ENCODE measurements at places on chromosomes 2 and 18. TPM values are rescaled to one million over a fixed set of nuclear protein-coding genes. Genes with fewer than 3 reads are reported as not detected.

C2orf76 gene
- 10.5 TPM for total RNA-seq

DNA sequence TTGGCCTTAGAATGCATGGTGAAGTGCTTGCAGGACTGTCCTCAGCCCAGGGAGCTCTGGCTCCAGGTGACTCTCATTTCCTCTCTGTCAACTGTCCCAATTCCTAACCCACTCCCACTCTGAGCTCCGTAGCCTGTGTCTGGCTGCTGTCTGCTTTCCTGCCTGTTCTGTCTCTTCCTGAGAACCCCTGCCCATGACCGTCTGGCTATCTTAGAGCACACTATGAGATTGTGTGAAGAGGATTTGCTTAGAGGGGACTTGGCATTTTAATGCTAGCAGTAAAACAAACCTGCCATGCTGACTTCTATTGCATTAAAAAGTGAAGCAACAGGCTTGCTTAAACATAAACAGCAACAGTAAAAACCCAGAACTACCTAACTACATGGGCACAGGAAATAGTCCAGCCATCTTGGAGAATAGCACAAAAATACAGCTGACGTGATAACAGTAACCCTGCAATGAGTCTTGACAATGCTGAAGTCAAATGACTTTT is 234.7 kb downstream of the PRKCE start:
- no peak for DNase-seq
- H3K27me3 ChIP-seq: no peaks in the 10 kb centered on the region
- no peaks in the 10 kb centered on the region for H3K4me1 ChIP-seq
- no peak overlapping the region for H3K27ac ChIP-seq
- H3K4me3 ChIP-seq: no peak overlapping the region
- no peaks in the 10 kb centered on the region for H3K36me3 ChIP-seq

GRCh38 chr2:189829102-189829833 is 45.0 kb downstream of the PMS1 start:
- no peaks in the 10 kb centered on the region for H3K27me3 ChIP-seq
- H3K4me1 ChIP-seq: no peaks in the 10 kb centered on the region
- H3K27ac ChIP-seq: no peak overlapping the region
- DNase-seq: no peak

GRCh38 chr2:143142598-143142997 is 13.4 kb downstream of the ARHGAP15 start:
- H3K36me3 ChIP-seq: no peaks in the 10 kb centered on the region
- no peaks in the 10 kb centered on the region for H3K4me1 ChIP-seq
- H3K4me3 ChIP-seq: no peak overlapping the region
- no peak for DNase-seq
- H3K27me3 ChIP-seq: peaks cover 39% of the 10 kb centered on the region

GRCh38 chr2:83234246-83234645 is 1224.8 kb downstream of the SUCLG1 start:
- H3K4me3 ChIP-seq: no peak overlapping the region
- no peaks in the 10 kb centered on the region for H3K36me3 ChIP-seq
- H3K4me1 ChIP-seq: no peaks in the 10 kb centered on the region

Measured in HCT116 (cell line).